ENCODE measurements at places on chromosomes 2 and 18.

GRCh38 chr2:144414324-144414845 is 105.5 kb downstream of the ZEB2 start:
- peak; percentile 23 for DNase-seq

- no peak for DNase-seq
These were observed 201.8 kb downstream of the EPHA4 start for GRCh38 chr2:221370076-221370856.

DNA sequence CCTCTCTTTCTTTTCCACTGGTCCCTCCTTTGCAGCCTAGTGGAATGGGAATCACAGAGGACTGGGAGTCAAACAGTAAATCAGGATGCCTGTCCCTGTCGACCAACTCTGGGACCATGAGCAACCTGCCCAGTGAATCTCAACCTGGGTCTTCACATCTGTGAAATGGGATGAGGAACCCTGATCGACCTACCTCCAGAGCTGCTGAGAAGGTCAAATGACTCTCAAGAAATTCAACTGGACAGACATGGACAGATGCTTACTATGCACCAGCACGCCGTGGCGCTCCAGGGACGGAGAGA is 73.3 kb upstream of the TAF1B start:
- no peak for DNase-seq

- no peak for DNase-seq
These were observed 53.4 kb upstream of the LINC00305 start for GRCh38 chr18:64202210-64202836.

GRCh38 chr2:95334916-95335641 is 37.9 kb downstream of the KCNIP3 start:
- DNase-seq: no peak

GRCh38 chr2:224009605-224010315 is 29.3 kb downstream of the SERPINE2 start:
- no peak for DNase-seq

- no peak for DNase-seq
These were observed 107.8 kb upstream of the REV1 start for GRCh38 chr2:99597616-99598015.

- DNase-seq: no peak
These were observed 403.3 kb downstream of the TXNL1 start for GRCh38 chr18:56235071-56235470.

DNA sequence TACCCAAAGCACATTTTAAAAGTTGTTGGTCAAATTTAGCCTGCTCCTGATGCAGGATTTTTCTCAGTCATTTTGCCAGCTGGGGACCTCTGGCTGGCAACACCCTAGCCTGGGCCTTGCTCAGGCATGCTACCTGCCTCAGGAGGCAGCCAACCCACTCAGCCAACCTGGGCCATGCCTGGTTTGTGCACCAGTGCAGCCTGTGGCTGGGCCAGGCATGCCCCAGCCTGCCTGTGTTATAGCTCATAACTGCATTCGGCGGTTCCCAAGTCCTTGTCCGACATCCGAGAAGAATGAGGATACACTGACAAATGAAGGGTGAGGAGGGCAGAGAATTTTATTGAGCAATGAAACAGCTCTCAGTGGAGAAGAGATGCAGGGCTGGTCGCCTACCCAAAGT is 608.0 kb downstream of the SUCLG1 start:
- DNase-seq: no peak

DNA sequence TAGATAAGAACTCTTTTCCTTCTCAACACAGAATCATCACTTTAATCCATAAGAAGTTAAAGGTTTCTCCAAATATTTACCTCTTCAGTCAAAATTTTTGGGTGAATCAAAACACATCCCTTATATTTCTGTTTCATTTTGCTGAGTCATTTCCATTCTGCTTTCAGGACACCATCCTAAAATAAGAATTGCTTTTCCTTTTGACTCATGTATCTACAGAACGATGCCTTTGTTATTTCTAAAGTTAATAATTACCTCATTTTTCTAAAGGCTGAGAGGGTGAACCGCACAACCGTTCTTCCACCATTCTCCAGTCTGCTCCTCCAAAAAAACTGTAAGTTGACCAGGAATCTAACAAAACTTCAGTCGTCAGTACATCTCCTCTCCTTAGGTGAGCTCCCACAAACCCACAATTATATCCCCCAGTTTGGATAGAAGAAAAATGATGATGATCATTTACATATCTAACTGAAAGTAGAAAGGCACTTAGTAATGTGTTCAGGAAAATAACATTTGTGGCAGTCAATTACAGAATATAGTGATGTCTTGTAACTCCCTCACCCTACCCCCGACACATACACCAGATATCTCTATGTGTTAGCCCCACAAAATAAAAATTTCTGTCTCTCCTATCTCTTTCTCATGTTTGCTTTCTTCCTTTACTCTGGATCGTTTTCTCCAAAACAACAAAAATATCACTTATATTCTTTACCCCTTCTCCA is 162.5 kb downstream of the RAD51AP2 start:
- no peak for DNase-seq

- no peak for DNase-seq
These were observed 84.5 kb downstream of the ADD2 start for GRCh38 chr2:70683455-70683854.

- no peak for DNase-seq
These were observed 87.5 kb upstream of the SLC35G4 start for GRCh38 chr18:11521853-11522252.

- DNase-seq: peak; percentile 51
These were observed 110.2 kb downstream of the MDH1 start for GRCh38 chr2:63698786-63699548.

GRCh38 chr2:202400941-202401340 is 24.8 kb downstream of the BMPR2 start:
- DNase-seq: no peak

DNA sequence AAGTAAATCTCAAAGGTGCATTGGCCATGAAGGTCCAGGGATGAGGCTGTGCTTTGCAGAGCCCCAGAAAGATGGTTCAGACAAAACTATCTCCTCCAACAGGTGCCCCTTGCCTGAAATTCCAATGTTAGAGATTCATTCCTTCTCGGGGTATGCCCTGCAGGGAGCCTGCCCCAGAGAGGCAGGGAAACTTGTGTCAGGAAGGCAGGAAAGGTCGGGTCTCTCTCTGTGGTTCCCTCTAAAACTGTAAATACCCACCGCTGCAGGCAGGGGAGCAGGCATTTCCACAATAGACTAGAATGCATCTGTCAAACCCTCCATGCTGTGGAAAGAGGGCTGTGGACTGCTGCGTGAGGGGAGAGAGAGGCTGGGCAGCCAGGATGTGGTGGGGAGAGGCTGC is 207.8 kb upstream of the SMAD2 start:
- DNase-seq: no peak

DNA sequence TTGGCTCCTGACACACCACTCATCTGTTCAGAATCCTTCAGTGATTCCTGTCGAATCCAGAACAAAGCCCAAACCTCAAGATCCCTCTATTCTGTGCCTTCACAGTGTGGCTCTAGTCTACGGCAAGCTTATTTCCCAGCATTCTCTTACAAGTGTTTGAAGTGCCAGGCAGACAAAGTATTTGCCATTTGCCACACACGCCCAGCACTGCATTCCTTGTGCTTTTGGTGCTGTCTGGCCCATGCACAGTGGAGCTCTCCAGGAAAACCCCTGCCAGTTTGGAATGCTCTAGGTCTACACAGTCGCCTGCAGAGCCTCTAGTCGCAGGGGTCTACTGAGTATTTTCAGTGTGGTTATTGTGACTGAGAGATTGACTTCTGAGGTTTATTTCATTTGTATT is 258.6 kb upstream of the RAB12 start:
- DNase-seq: no peak

DNA sequence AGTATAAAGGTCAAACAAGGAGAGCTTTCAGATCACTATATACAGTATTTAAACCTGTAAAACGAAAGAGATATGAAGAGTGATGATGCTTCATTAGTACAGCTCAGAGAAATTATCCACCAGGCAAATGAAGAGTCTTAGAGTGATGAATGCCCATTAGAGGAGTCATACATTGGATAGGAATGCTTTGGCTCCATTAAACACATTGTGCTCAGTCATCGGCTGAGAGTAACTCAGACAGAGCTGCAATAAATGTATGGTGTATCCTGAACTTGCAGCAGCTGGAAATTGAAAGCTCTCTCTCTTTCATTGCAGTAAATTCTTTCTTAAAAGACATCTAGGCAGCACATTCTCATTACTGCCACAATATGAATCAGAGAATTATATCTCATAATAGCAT is 340.8 kb upstream of the SPHKAP start:
- no peak for DNase-seq

- no peak for DNase-seq
These were observed 73.9 kb downstream of the UBE2E3 start for GRCh38 chr2:181054256-181054655.

- DNase-seq: no peak
These were observed 48.7 kb upstream of the MSH2 start for GRCh38 chr2:47354013-47354847.

DNA sequence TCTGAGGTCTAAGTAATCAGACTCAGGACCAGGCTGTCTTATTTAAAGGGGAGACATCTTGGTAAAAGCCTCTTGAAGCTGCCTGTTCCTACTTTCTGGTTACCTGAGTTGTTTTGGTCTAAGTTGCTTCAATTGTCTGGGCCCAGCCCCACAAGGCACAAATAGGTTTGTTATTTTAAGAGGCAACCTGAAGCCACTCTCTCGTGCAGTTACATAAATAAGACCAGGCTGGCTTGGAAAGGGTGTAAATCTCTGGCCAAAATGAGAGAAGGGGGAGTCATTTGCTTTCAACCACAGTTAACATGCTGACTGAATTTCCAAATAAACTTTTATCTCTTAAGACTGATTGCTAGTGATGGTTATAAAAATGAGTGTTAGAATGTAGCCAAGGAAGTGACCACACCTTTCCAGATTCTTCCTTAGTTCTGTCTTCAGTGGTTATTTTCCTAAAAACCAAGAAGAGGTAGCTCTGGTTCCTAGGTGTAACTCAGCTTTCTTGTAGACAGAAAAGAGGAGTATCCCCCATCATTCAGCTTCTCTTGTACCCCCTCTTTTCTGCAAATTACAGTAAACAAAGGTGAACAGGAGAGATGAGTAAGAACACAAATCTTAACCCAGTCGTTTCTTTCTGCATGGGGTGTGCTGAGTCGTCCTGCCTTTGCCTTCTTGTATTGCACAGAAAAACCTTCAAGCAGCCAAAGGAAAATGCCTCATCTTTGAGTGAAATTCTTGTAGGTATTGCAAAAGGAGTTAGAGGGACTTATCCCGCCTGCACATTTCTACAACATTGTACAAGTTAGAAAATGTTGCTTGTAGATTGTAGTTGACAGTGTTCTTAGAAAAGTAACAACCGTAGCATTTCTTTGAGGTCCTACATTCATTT is 161.5 kb upstream of the NT5C1B start:
- no peak for DNase-seq

DNA sequence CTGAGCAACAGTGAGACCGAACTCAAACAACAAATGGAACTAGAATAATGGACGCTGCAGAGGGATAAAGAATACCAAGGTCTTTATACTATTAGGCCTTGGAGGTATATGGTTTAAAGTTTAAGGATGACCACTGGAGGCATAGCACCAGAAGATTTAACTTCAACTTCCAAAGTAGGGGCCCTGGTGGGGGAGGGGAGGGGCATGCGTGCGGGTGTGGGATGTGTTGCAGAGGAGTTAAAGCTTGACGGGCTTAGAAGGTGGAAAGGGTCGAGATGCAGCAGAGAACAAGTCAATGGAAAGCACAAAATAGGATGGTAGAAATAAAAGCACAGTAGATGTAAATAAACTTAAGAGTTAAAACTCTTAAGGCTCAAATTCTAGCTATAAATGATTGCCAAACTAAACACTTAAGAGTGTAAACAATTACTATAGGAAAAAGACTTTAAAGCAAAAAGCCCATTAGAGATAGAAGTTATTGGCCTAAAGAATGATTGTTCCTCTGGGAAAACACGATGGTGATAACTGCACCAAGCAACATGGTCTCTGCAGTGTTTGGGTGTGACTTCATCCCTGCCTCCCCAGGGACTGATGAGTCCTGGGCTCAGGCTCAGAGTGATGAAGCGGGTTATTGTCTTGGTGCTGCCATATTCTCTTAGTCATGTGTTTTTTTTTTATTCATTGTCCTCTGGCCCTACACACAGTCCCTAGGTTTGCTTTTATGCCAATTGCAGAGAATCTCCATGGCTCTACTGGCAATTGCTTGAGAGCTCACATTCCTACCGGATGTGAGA is 13.0 kb downstream of the RRM2 start:
- no peak for DNase-seq

- no peak for DNase-seq
These were observed 17.8 kb upstream of the BMP10 start for GRCh38 chr2:68889021-68889420.

- no peak for DNase-seq
These were observed 1257.0 kb upstream of the GYPC start for GRCh38 chr2:125398738-125399524.

GRCh38 chr2:17877811-17878280 is 621 bp upstream of the KCNS3 start:
- peak; percentile 55 for DNase-seq

DNA sequence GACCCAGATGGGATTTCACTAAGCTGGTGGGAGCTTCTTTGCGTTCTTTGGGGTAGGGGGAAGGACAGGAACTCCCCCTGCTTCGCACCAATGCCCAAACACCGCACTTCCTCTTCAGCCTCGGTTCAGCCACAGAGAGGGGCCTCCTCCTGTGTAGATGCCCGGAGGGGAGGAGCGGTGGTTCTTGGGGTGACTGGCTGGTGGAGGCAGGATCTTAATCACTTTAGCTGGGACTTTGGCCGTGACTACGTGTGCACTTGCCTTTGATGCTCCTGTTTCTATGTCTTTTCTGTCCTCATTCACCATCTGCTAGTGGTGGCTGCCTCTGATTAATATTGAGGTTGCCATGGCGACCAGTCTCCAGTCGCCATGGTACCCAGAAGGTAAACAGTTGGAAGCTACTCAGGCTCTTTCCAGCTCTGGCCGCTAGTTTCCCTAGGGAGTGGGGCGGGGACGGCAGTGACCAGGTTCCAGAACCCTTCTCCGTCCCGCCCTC is 1.9 kb downstream of the CNGA3 start:
- peak; percentile 4 for DNase-seq

- DNase-seq: no peak
These were observed 141.4 kb downstream of the COL4A4 start for GRCh38 chr2:227022608-227023007.

DNA sequence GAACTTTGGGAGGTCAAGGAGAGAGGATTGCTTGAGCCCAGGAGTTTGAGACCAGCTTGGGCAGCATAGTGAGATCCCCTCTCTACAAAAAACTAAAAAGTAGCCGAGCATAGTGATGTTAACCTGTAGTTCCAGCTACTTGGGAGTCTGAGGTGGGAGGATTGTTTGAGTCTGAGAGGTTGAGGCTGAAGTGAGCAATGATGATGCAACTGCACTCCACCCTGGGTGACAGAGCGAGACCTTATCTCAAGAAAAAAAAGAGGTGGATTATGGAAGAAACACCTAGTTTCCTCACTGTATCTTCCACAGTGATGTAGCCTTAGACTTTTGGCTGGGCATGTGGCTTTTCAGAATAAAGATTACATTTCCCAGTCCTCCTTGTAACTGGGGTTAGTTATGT is 237.2 kb upstream of the SPRED2 start:
- no peak for DNase-seq
